CD4-positive, alpha-beta T cell treated with Interleukin-12 subunit alpha and Interleukin-12 subunit beta, for 1 hour (primary cell): ENCODE measurements at places on chromosomes 12 and 14.

DNA sequence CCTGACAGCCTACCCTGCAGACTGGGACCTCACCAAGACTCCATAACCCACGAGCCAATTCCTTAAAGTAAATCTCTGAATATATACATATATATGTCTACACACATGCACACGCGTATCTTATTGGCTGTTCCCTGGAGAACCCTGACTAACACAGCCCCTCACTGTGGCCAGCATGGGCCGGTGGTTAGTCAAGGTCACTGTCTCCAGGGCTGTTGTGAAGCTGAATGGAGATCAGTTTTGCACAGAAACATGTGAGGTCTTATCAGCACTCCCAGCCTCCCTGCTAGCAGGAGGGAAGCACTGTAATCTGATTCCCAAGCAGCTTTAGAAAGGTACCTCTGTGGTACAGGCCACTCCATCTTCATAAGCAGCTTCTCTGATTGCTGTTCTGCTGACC, 46.6 kb upstream of the PLEKHG6 start:
- DNase-seq, result no peak

GRCh38 chr12:108106599-108106998, 22.5 kb upstream of the WSCD2 start:
- DNase-seq, result no peak

DNA sequence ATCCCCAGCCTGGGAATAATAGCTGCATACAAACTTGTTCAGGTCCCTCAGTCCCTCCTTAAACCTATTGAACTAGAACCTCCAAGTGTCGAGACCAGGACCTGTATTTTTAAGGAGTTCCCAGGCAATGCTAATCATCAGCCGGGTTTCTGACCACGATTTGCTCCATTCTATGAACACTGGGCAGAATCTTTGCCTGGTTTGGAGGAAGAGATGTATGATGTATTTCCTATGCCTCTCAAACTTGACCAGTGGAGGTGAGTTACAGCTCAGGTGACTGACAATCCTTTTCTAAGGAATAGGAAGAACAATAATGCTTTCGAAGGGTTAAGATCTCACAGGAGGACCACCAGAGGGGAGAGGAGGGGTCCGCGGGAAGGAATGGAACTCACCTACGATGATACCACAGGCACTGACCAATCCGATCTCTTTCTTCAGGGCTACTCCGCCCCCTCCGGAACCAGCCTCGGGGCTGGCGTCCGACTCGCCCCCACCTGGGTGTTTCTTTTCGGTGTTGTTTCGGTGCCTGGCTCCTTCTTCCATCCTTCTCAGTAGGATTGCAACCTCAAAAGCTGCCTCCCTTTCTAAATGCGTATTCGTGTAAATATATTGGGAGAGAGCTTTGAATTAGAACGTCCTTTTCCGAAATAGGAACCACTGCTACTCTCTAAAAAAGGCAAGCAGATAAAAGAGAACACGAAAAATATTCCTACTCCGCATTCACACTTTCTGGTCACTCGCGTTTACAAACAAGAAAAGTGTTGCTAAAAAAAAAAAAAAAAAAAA, 895 bp downstream of the SLC7A8 start:
- DNase-seq, result peak; percentile 36

DNA sequence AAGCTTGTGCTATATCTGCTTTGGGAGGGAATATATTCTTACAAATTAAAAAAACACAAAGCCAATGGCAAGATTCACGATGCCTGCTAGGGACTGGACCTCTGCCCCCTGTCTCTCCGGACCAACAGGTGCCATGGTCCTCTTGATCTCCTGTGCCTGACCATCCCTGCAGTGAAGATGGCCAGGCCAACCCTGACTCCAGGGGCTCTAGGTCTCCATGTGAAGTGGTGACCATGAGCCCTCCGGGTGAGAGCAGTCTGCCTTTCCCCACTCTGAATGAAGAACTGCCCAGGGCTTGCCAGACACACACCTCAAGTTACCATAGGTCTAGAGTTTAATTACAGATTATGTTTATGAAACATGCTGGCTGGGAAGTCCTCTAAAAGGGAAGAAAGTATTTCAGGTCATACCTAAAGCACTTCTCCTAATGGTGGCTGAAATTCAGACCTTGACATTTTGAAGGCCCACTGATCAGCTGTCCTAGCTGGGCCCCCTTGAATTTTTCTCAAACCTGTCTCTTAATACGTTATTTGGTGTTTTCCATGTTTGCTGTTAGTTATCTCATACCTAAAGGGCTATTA, 1.4 kb downstream of the ARHGDIB start:
- peak; percentile 33 for DNase-seq

- DNase-seq, result no peak
These were observed 603 bp upstream of the ENDOU start for GRCh38 chr12:47725893-47726292.

DNA sequence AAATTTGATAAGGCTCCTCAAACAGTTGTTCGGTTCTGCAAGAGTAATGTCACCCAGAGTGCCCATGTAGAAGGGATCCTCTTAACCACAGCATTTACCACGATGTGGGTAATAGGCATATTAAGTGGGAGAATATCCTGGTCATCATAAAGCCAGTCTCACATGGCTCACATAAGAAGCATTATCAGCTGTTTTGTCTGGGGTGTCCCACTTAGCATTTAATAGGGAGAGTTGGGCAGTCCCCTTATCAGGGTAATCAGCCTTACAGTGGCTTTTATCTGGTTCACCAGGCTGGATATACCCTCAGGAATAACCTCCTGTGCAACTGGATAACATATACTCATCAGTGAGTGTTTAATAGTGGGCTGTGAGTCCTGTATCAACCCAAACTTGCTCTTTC, 12.9 kb upstream of the TMEM263 start:
- no peak for DNase-seq

DNA sequence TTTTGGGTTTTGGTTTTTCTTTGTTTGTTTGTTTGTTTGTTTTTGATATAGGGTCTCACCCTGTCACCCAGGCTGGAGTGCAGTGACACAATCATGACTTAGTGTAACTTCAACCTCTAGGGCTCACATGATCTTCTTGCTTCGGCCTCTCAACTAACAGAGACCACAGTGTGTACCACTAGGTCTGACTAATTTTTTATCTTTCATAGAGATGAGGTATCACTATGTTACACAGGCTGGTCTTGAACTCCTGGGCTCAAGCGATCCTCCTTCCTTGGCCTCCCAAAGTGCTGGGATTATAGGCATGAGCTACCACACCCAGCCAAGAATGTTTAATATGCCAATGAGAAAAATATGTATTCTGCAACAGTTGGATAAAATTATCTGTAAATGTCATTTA, 29.6 kb upstream of the USP15 start:
- DNase-seq, result no peak
